ENCODE measurements at places on chromosomes 5 and 9. TPM values are rescaled to one million over a fixed set of nuclear protein-coding genes. Genes with fewer than 3 reads are reported as not detected.

DNA sequence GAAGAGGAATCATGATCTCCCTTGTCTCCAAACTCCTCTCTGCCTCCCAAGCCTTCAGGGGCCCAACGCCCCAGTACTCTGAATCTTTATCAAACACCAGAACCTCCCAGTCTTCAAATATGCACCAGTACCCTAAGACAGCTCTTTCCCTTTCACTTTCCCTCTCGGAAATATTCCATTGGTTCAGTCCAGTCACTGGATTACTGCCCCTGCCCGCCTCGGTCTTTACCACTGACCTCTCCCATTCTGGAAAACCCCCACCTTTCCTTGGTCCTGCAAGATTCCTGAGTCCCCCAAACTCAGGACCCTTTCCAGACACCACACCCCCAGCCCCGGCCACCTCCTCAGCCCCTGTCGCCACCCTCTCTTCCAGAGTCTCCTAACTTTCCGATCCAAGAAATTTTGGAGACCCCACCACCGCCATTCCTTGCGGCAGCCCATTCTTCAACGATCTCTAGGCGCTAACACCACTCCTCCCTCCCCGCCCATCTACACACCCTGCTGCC, 674 bp downstream of the C5orf15 start:
- no peaks in the 10 kb centered on the region for H3K27me3 ChIP-seq
- peak overlapping the region; percentile 69 for H3K27ac ChIP-seq
- H3K4me3 ChIP-seq: peak overlapping the region; percentile 79
- peak; percentile 31 for DNase-seq

- no peak overlapping the region for H3K4me3 ChIP-seq
- no peak overlapping the region for H3K27ac ChIP-seq
- no peaks in the 10 kb centered on the region for H3K36me3 ChIP-seq
- DNase-seq: no peak
- H3K4me1 ChIP-seq: no peaks in the 10 kb centered on the region
Measured at GRCh38 chr9:113781896-113782295, 94.2 kb upstream of the ZNF618 start.

DNA sequence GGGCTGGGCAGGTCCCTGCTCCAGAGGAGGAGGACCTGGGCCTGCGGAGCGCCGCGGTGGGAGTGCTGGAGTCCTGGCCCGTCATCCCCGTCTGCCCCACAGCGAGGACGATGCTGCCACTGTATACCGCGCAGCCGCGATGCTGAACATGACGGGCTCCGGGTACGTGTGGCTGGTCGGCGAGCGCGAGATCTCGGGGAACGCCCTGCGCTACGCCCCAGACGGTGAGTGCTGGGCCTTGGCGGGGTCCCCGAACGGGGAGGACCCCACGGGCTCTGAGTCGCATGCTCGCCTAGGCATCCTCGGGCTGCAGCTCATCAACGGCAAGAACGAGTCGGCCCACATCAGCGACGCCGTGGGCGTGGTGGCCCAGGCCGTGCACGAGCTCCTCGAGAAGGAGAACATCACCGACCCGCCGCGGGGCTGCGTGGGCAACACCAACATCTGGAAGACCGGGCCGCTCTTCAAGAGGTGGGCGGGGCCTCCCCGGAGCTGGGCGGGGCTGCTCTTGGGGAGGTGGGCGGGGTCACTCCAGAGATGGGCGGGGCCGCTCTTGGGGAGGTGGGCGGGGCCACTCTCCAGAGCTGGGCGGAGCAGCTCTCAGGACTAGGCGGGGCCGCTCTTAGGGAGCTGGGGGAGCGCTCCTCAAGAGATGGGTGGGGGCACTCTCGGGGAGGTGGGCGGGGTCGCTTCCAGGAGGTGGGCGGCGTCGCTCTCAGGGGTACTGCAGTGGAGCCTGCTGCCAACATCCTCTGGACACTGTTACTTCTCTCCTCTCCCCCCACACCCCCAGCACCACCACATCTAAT, 13.1 kb downstream of the LRRC26 start:
- peak; percentile 61 for DNase-seq
- no peak overlapping the region for H3K4me3 ChIP-seq
- no peaks in the 10 kb centered on the region for H3K4me1 ChIP-seq
- peaks cover 84% of the 10 kb centered on the region for H3K27me3 ChIP-seq

- DNase-seq: no peak
- no peak overlapping the region for H3K4me3 ChIP-seq
- no peaks in the 10 kb centered on the region for H3K4me1 ChIP-seq
- no peaks in the 10 kb centered on the region for H3K27me3 ChIP-seq
- no peak overlapping the region for H3K27ac ChIP-seq
Measured at GRCh38 chr5:56412601-56413379, 179.7 kb upstream of the ANKRD55 start.

FOXD1 gene
- 0.12 TPM for total RNA-seq

DNA sequence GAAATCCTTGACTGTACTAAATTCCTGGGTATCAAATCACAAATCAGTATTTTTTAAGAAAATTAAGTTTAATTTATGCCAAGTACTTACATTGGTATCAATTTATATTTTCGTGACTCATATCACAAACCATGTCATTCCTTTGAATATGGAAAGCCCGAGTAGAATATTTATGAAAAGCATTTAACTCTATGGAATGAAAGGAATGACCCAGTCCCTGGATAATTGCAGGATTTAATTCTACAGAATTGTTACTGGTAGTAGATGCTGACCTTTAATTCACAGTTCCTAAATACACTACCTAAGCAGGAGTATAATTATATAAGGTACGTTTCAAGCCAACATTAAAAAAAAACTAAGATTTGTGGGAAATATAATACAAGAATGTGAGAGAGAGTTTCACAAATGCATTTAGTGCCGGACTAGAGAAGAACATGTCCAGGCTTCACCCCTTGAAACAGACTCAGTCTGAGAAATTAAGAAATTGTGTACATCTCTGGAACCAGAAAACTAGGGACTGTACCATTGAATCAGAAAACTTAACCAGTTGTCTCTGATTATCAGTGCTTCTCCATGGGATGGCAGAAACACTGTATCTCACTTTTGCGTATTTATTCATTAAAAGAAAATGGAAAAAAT, 28.5 kb upstream of the PLPPR1 start:
- no peaks in the 10 kb centered on the region for H3K36me3 ChIP-seq
- no peak overlapping the region for H3K27ac ChIP-seq
- DNase-seq: no peak
- no peak overlapping the region for H3K4me3 ChIP-seq
- no peaks in the 10 kb centered on the region for H3K27me3 ChIP-seq

TRIM32 gene
- total RNA-seq: 18.5 TPM

DNA sequence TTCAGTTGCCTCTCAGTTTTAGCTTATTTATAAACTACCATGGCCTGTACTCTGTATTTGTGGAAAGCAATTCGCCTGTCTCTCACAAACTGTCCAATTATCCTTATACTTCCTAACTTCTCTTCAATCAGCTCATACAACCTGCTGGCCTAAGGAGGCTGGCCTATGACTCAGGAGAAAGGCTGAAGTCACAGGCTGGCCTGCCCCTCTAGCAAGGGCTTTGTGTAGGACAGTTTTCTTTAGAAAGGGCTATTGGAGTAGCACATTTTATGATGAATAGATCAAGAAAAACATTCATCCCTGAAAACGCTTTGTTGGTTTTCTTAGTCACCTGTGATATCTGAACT, 988.7 kb upstream of the ARRDC3 start:
- H3K27me3 ChIP-seq: no peaks in the 10 kb centered on the region
- no peaks in the 10 kb centered on the region for H3K36me3 ChIP-seq
- DNase-seq: no peak
- peaks cover 9% of the 10 kb centered on the region for H3K4me1 ChIP-seq

DNA sequence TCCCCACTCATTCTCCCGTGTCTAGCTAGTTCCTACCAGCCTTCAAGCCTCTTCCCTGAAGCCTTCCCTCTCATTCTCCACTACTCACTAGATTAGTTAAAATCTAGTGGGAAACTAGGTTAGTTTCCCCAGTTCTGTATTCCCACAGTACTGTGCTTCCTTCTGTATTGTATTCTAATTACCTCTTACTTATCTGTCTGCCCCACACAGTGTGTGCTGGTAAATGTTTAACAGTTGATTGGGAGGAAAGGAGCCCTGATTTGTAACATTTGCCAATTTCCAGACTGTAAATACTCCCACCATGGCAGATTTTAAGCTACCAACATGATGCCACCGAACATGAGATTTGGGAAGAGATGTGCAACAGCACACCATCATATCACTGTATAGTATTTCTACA, 8.3 kb downstream of the KLHL3 start:
- no peak for DNase-seq
- H3K27me3 ChIP-seq: no peaks in the 10 kb centered on the region
- no peak overlapping the region for H3K4me3 ChIP-seq
- no peaks in the 10 kb centered on the region for H3K36me3 ChIP-seq
- no peaks in the 10 kb centered on the region for H3K4me1 ChIP-seq

DNA sequence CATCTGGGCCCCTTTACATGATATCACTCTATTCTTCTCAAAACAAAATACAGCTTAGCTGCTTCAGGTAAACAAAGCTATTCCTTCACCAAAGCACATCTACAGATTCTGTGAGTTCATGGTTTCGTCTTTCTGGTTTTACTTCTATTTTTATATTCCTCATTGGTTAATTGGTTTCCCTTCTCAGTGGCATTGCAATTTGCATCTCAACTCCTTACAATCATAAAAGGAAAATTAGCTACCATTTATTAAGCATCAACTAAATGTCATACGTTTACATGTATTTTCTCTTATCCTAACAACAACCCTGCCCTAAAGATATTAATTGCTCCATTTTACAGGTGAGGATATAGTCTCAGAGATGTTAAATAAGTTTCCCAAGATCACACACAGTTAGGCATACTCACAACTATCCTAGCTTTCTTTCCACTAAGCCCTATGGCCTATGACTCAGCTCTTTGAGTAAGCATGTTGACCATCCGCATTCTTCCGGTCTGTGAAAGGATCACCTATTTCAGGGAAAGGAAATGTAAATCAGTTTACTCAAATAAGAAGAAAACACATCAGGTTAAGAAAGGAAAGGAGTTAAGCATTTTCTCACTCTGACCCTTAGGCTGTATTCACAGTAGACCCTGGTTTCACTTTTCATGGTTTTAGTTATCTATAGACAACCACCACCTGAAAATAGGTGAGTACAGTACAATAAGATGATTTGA, 146.1 kb downstream of the CAAP1 start:
- no peaks in the 10 kb centered on the region for H3K36me3 ChIP-seq
- H3K4me1 ChIP-seq: no peaks in the 10 kb centered on the region
- H3K4me3 ChIP-seq: no peak overlapping the region

IGIP gene
- 1.6 TPM for total RNA-seq

PPP1R26 gene
- total RNA-seq: 23.0 TPM

PCDHA4 gene
- total RNA-seq: 9.7 TPM

DNA sequence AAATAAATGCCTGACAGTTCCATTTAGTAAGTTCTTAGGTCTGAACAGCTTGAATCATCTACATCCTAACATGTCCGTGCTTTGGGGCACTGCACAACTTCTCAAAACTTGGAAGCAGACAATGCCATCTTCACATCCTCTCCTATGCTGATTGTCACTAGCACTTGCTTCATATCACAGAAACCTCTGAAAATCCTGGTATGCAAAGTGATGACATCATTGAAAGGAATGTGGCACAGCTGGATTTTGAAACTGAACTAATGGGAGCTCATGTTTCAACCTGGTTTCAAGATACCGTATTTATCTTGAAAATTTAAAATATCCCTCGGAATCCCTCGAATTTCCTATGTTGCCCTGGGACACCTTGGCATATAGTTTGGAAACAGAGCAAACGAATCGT, 490.2 kb upstream of the DAP start:
- no peak for DNase-seq
- no peaks in the 10 kb centered on the region for H3K27me3 ChIP-seq
- H3K27ac ChIP-seq: no peak overlapping the region
- H3K4me1 ChIP-seq: no peaks in the 10 kb centered on the region

GABRP gene
- total RNA-seq: 0.03 TPM

PLPP7 gene
- 11.5 TPM for total RNA-seq

CACFD1 gene
- 29.3 TPM for total RNA-seq

TAL2 gene
- 2.5 TPM for total RNA-seq

SPTAN1 gene
- total RNA-seq: 112 TPM

PCDHA2 gene
- 3.7 TPM for total RNA-seq

PRRT1B gene
- total RNA-seq: not detected

- H3K4me3 ChIP-seq: no peak overlapping the region
- no peak overlapping the region for H3K27ac ChIP-seq
Measured at GRCh38 chr9:133605856-133606707, 3.1 kb downstream of the FAM163B start.

DNA sequence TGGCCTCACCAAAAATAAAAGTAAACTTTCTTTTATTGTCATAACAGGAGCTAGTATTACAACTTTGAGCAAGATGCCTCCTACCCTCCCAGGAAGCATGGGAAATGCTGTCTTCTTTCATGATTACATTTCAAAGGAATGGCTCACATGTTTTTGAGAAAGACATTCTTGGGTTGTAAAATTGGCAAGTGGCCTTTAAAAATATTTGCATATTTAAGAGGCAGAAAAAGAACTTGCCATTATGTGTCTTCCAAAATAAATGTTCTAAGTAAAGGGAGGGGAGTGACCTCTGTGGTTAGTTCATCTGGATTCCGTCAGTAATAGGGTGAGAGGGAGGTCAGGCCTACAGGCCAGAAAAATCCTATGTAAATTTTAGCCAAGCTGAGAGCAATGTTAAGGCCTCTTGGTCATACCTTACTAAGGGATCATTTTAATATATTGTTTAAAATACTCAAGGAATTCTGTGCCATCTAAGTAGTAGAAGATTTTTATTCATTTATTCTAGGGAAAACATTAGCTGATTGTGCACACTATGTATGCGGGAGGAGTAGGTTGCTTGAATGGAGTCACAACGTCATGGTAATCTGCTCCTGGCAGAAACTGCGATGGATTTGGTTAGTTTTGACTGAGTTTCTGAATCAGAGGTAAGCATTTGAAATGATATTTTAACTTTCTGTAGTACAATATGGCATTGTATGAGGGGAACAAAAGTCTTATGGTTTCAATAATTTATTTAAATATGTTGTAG, 1485.7 kb upstream of the CDH9 start:
- H3K4me1 ChIP-seq: no peaks in the 10 kb centered on the region
- H3K27me3 ChIP-seq: no peaks in the 10 kb centered on the region
- DNase-seq: no peak
- H3K27ac ChIP-seq: no peak overlapping the region

PFN3 gene
- not detected for total RNA-seq

GRCh38 chr9:22913518-22913917, 466.9 kb downstream of the DMRTA1 start:
- no peak for DNase-seq
- no peaks in the 10 kb centered on the region for H3K36me3 ChIP-seq
- H3K27me3 ChIP-seq: no peaks in the 10 kb centered on the region
- no peak overlapping the region for H3K4me3 ChIP-seq
